HCEC 1CT (cell line): ENCODE measurements at places on chromosomes 16 and 17.

DNA sequence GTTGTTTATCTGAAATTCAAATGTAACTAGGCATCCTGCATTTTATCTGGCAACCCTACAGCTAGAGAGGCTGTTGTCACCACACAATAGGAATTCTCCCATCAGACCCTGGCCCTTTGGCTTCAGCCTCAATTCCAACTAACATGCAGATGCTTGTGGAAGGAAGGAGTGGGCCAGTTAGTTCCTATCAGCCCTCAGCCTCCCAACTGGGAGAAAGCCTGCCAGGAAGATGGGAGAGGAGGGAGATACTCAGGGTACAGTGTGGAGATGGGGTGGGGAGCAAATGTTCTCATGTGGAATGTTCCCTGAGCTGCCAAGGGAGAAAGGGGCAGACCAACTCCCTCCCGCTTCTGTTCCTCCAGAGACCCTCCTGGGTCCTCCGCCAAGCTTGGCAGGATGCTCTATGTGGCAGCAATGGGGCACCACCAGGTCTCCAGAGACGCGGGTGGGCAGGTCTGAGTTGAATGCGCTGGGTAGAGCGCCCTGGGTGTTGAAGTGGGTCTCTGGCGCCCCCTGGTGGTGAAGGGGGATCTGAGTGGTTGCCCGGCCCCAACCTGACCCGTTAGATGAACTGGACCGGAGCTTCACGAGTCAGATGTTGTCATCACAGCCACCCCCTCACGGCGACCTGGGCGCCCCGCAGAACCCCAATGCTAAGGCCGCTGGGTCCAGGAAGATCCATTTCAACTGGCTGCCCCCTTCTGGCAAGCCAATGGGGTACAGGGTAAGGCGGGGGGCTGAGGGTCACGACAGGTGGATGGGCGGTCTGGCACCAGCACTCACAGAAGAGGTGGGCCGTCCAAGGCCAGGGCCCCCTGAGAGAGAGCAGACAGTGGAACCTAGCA is 15.2 kb downstream of the GALK1 start:
- peak; percentile 55 for DNase-seq

GRCh38 chr17:75917141-75917916 is 12.6 kb upstream of the MRPL38 start:
- no peak for DNase-seq

GRCh38 chr16:28104404-28104803 is 40.9 kb upstream of the GSG1L start:
- no peak for DNase-seq

- DNase-seq = peak; percentile 93
These were observed 8.0 kb upstream of the VAT1L start for GRCh38 chr16:77780378-77780837.
